ENCODE measurements at places on chromosomes 2 and 18.

DNA sequence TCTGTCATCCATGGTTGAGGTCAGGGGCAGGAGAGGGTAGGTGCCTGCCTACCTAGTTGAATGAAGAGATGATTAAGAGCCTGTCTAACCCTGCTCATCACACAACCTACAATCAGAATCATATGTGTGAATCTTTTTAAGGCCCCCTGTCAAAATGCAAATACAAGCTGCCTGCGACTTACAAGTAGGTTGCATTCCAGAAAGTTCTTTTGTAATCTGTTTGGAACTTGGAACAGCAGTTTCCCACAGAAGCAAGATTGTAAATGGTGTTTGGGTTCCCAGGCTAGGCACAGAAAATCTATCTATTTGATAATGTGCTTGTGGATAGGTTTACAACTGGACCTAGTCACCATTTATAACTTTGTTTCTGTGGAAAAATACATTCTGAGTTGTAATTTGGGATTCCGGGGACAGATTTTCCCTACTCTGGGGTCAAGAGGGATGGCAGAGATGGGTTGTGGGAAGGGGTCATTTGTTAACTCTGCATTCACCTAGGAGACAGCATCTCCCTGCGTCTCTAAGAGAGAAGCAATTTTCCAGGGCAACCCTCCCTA lies 4.4 kb downstream of the LIPG start:
- no peak for DNase-seq

- peak; percentile 42 for DNase-seq
These were observed 683 bp upstream of the DNAJC27 start for GRCh38 chr2:24972315-24972961.

DNA sequence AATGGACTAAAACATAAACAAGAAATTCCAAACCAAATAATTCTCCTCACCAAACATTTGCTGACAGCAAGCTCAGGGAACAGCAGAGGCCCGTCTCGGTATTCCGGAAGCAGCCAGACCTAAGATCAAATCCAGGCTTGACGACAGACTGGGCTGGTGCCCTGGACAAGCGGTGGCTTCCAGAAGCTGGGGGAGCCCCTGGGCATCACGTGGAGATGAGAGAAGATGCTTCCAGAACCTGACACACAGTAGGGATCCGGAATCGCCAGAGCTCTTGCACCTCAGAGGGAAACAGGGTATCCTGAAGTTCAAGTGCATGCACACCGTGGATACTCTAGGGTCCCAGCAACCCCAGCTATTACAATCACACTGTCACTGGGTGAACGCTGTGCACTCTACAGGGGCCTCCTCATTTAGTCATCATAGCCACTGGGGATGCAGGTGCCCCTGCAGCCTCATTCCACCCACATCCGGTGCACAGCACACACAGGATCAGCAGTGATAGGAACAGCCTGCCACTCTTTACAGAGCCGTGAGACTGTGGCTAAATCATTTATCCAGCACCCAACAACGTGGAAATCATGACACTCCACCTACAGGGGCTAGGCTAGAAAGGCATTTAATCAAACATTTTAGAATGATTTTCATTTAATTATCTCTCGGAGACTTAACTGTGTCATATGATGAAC lies 102.6 kb downstream of the HDAC4 start:
- DNase-seq = peak; percentile 14

DNA sequence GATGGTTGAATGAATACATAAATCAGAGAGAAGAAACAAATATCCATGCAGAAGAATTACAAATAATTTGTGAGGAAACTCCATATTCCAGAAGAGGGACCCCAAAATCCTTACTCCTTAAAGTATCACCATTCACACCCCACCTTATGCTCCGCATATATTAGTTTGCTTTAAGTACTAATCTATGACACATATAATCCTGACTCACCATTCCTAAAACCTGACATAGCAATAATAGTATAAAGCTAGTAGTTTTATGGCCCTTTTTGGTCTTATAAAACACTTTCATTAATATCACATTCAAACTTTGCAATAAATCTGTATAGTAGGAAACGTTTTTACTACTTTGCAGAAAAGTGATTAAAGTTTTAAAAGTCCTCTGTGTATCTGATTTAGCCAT lies 719.0 kb upstream of the SLC39A10 start:
- no peak for DNase-seq

GRCh38 chr2:169716238-169716886 lies 17.3 kb upstream of the KLHL23 start:
- DNase-seq = no peak

- DNase-seq = no peak
These were observed 457.0 kb upstream of the MYT1L start for GRCh38 chr2:2788076-2788475.

- no peak for DNase-seq
These were observed 800.9 kb downstream of the LRP1B start for GRCh38 chr2:141329964-141330363.

- DNase-seq = no peak
These were observed 46.2 kb downstream of the IWS1 start for GRCh38 chr2:127479866-127480743.

- no peak for DNase-seq
These were observed 20.0 kb upstream of the SPATA3 start for GRCh38 chr2:230975927-230976326.

GRCh38 chr2:200603972-200604371 lies 18.2 kb downstream of the AOX1 start:
- DNase-seq = no peak

DNA sequence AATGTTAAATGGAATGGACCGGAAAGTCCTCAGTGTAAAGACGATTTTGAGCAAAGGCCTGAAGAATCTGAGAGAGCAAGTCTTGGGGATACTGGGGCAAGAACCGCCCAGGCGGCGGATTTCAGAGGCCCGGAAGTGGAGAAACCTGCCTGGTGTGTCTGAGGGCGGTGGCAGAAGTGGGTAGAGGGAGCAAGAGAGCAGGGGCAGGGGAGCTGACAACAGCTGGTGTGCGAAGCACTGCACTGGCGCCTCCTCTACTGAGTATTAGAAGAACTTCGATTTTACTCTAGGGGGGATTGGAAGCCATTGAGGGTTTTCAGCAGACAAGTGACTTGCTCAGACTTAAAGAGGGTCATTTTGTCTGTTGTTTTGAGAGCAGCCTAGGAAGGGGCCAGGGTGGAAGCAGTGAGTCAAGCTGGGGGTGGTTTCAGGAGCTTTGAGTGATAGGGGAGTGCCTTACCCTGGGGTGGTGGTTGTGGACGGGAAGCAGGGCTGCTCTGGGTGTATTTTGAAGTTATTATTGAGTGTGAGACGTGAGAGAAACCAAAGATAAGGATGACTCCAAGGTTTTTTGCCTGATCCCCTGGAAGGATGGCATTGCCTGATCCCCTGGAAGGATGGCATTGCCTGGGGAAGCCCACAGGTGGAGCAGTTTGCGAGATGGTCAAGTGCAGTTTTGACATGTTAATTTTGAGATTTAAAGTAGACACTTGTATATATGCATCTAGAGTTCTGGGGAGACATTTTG lies 52.5 kb downstream of the ZNF236 start:
- no peak for DNase-seq

DNA sequence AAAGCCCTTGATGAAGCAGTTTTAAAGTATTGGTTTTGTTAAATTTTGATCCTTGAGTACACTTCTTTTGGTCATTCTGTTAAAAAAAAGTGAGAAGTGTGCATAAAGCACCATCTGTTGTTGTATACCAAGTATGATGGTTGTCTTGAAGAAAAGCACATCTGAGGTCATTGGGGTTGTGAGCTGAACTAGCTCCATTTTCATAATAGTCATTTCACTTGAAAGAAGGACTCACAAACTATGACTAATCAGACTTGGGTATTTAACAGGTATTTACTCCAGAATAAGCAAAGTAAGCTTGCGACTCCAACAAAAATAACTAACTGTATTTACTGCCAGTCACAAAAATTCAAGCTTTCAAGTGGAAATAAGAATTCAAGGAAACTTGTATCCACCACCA lies 35.1 kb downstream of the CHN1 start:
- no peak for DNase-seq

DNA sequence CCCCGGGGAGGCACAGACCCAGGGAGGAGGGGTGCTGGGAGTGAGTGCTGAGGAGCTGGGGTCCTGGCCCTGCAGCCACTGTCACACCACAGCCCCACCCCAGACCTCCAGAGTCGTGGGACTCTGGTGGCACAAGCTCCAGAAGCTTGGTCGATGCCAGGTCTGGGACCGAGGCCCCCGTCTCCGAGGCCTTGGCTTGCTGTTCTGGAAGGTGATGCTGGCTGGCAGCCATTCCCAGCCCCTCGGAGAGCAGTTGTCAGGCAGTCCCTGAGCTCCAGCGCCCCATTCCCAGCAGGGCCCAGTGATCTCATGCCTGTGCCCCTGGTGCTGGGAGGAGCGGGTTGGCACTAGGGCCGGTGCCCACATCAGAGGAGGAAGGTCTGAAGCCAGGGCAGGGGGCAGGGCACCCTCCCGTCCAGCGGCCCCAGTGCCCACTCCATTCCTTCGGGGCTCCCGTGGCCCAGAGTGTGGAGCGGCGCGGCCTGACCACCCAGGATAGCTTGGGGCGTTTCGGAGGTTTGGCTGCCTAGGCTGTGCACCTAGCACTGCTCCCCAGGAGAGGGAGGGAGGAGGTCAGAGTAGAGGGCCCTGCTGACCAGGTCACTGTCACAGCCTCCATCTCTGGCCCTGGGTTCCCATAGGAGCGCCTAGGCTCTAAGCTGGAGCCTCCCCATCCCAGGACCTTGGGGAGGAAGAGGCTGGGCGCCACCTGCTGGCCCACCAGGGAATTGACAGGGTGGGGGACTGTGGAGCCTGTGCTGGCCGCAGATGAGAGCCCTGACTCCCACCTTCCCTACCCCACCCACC lies 16.8 kb upstream of the ALPI start:
- no peak for DNase-seq

DNA sequence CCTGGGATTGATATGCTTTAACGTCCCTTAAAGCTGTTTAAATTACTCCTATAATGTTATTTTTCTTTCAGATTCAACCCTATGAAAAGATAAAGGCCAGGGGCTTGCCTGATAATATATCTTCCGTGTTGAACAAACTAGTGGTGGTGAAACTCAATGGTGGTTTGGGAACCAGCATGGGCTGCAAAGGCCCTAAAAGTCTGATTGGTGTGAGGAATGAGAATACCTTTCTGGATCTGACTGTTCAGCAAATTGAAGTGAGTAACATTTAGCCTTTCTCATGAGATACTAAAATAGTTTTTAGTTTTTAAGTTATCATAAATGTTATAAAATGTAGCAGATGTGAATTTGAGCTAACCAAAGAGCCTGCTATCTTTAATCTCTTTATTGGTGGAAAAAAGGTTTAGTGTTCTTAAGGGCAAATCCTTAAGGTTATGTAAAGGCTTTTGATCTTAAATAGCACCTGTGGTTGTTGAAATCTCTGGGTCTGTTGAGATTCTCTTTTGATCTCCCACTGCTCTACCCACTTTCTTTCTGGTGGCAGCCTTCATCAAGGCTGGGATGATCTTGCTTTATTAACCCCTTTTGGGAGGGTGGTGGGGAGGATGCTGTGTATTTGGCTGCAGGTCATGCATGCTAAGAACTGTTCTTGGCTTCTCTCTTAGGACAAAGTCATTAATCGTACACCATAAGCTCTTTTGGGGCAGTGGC lies 40.9 kb downstream of the UGP2 start:
- no peak for DNase-seq

- no peak for DNase-seq
These were observed 287.6 kb upstream of the LRRTM1 start for GRCh38 chr2:80592106-80592505.

DNA sequence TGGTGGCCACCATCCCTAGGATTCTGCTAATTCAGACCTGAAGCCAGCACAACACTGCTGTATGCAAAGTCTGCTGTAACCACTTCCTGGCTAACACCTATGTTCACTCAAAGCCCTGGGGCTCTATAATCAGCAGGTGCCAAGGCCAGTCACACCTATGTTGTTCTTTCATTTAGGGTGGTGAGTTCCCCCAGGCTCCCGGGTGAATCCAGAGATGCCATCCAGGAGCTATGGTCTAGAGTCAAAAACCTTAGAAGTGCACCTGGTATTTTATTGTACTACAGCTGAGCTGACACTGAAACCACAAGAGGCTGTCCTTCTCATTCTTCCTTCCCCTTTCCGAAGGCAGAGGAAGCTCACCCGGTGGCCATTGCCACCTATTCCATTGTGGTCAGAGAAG lies 46.2 kb upstream of the CCDC141 start:
- peak; percentile 56 for DNase-seq

DNA sequence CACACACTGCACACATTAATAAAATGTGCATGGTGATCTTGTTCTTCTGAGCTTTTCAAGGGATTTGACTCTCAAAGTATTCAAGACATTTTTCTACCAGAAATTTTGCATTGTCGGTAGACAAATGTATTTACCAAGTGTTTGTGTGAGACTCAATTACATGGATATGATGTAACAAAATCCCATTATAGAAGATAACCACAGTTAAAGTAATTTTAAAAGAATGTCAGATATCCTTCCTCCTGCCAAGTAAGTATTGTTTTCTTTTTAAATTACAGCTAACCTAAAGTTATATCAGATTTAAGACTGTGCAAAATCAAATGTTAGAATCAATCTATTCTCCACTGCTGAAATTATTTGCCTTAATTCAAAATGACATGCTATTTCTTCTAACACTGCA lies 1344.5 kb upstream of the CHAC2 start:
- DNase-seq = no peak

DNA sequence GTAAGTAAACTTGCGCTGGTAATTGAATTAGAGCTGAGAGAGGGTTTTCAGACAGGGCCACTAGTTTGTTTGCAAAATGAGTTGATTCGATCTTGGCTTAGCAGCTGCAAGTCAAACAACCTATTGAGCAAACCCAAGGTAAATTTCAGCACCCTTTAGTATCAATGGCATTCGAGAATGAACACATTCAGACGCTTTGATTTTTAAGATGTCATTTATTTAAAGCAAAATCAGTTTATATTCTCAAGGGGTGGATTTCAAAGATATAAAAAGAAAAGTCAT lies 44.2 kb downstream of the TGIF1 start:
- no peak for DNase-seq

DNA sequence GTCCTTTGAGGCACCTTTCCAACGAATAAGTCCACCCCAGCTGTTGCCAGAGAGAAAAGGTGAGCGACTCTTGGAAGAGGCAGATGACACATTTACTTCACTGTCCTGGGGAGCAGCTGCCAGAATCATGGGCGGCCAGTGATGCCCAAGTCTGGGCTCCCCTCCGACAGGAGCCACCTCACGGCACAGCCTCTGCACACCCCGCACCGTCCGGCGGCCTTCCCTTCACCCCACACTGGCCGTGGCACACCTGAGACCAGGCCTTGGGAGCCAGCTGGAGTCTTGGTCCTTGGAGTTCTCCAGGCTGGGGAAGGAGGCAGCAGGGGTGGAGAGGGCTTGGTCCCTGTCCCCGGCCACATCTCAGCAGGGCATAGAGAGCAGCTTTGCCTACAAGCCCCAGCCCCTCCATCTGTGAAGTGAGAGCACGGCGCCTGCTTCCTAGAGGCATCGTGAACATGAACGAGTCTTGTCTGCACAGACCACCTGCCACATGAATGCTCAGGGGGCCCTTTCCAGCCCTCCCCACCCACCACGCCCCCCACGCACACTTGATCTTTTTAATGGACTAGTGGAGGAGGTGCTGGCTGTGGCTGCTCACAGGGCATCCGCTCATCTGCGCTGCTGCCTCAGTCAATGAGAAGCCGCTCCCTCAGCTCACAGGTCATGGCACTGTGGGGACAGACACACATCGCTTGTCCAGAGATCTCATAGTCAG lies 400.2 kb upstream of the MYT1L start:
- DNase-seq = no peak

GRCh38 chr2:122478771-122479170 lies 723.3 kb downstream of the TSN start:
- no peak for DNase-seq
